ENCODE measurements at places on chromosomes 12 and 14. TPM values are rescaled to one million over a fixed set of nuclear protein-coding genes. Genes with fewer than 3 reads are reported as not detected.

GRCh38 chr12:16030744-16031143 is 119.6 kb downstream of the DERA start:
- no peak for ATAC-seq

DNA sequence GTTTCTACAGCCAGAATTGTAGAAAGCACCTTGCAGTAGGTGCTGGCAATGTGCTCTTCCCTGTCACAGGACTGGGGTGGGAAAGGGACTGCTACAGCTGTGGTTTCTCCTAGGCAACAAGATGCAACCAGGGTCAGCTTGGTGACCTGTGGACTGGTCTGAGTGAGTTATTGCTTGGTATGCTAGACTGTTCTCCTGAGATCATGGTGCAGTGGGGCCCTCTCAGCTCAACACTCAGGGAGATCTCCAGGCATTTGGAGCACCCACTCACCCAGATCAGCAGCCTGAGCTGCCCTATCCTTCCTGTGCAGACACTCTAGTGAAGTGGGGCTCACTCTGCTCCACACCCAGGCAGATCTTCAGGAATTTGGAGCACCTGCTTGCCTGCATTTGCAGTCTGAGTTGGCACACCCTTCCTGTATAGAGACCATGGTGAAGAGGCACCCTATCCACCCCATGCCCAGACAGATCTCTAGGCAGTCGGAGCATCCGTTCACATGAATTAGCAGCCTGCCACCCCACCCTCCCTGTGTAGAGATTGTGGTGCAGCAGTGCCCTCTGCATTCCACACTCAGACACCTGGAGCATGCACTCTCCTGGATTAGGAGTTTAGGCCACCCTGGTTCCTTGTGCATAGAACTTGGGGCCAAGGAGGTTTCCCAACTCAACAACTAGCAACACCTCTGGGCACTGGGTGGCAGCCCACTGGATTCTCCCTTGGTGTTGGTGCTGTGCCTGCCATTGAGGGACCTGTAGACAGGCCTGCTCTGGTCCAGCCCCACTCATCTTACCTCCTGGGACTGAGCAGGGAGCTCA is 3.8 kb upstream of the FAM186B start:
- ATAC-seq = no peak

GRCh38 chr12:57724003-57724935 is 14.3 kb downstream of the AGAP2 start:
- peak; percentile 8 for ATAC-seq

GRCh38 chr14:94179244-94179643 is 5.1 kb downstream of the PPP4R4 start:
- no peak for ATAC-seq

DNA sequence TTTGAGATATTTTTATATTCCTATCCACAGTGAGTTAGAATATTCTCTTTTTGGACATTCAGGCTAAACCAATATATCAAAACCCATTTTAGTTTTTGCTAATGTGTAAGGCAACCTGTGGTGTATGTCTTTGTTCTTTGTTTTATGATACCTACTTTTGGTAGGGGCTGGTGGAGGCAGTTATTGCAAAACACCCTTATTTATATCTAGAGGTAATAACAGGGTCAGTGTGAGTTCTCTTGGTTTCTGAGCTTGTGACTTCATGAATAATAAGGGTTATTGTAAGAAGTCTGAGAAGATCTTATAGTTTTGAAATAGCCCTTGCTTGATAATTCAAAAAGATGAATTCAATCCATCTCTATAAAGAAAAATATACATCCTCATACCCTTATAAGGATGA is 235.1 kb upstream of the LRIG3 start:
- no peak for ATAC-seq

DNA sequence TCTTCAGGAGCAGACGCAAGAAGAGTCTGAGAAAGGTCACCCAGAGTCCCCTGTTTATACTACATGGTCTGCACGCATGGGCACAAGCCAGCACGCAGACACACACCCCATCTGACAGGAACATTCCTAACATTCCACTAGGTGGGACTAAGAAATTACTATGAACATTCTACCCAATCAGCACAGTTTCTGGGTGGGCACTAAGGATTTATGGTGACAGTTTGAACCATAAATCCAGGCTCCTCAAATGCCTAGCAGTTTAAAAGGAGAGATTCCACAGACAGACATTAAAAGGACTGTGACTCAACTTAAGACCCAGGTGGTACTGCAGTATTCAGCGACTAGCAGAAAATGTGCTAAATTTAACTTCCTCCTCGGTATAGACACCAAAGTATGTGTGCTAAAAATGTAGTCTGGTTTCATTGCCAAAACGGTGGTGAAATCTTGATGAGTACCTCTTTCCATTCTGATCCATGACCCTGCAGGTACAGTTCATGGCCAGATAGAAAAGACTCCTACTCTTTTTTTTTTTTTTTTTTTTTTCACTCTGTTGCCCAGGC is 16.2 kb downstream of the ABHD4 start:
- ATAC-seq = peak; percentile 28

GRCh38 chr12:93279565-93280412 is 97.9 kb upstream of the NUDT4 start:
- ATAC-seq = no peak

- ATAC-seq = no peak
Measured at GRCh38 chr14:91796617-91797347, 64.9 kb upstream of the CATSPERB start.

DNA sequence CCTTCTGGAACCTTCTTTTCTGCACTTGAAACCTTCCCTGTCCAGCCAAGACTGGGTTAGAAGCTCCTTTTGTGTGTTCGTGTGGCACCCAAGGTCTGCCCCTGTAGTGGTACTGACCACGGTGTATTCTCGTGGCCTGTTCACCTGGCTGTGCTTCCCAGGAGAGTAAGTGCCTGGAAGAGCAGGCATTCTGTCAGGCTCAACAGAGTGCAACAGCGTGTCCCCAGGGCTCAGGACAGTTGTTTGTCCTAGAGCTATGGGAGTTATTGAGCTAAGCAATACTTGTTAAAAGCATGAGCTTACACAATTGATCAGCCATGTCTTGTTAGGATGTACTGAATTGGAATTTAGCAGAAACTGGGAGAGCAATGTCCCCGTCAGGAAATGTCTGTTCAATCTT is 12.9 kb upstream of the SLC38A2 start:
- ATAC-seq = no peak

- no peak for ATAC-seq
Measured at GRCh38 chr14:56199095-56199981, 81.1 kb downstream of the PELI2 start.

GRCh38 chr14:50821510-50822464 is 9.2 kb downstream of the NIN start:
- peak; percentile 51 for ATAC-seq

GRCh38 chr12:54958048-54958658 is 26.4 kb downstream of the TESPA1 start:
- no peak for ATAC-seq

- no peak for ATAC-seq
Measured at GRCh38 chr12:63917864-63918799, 73.6 kb downstream of the SRGAP1 start.

- ATAC-seq = peak; percentile 71
Measured at GRCh38 chr14:88164906-88165534, 158.0 kb downstream of the KCNK10 start.

GRCh38 chr14:61110316-61111082 is 129.5 kb downstream of the SLC38A6 start:
- ATAC-seq = peak; percentile 47

DNA sequence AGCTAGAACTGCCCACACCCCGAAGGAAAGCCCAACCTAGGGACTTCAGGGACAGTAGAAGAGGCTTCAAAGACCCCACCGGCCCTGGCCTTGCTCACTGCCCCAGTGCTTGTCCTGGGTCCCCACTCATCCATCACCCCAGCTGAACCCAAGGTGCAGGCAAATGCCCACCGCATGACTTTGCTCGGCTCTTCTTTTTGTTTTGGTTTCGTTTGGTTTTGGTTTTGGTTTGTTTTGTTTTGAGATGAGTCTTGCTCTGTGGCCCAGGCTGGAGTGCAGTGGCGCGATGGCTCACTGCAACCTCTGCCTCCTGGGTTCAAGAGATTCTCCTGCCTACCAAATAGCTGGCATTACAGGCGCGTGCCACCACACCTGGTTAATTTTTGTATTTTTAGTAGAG is 9.0 kb downstream of the CCDC85C start:
- ATAC-seq = peak; percentile 96

DNA sequence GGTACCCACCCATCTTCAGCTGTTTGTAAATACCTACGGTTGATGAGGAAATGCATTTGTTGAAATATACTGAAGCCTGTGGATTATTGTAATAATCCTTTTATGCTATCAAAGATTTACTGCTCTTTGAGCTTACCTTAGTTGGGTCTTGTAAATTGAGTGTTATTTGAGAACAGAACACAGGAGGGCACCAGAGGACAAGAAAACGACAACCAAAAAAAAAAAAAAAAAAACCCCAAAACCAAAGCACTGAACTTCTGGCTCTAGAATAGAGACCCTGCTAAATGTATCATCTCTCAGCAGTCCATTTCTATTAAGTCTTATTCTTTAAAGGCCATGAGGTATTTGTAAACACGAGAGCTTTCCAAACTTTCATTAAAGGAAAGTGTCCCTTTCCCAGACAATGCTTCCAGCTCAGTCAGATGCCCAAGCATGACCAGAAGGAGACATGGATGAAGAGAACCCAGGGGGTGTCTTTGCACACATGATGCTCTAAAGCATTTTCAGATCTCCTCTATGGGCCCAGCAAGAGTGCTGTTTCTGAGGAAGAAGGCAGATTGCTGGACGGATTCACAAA is 763.9 kb downstream of the NRXN3 start:
- no peak for ATAC-seq

Gene PABPN1
- total RNA-seq = 163 TPM

Gene ZNF219
- 9.6 TPM for total RNA-seq

Gene PTPRQ
- not detected for total RNA-seq

Gene GNPNAT1
- 38.7 TPM for total RNA-seq

Gene HOXC12
- total RNA-seq = not detected

Gene LBHD2
- total RNA-seq = not detected

Data from activated T-helper 17 cell treated with anti-CD3 and anti-CD28 coated beads, Interleukin-2, amount 50 U/mL, for 72 hours (primary cell).